ENCODE measurements at places on chromosomes 3 and 15.

DNA sequence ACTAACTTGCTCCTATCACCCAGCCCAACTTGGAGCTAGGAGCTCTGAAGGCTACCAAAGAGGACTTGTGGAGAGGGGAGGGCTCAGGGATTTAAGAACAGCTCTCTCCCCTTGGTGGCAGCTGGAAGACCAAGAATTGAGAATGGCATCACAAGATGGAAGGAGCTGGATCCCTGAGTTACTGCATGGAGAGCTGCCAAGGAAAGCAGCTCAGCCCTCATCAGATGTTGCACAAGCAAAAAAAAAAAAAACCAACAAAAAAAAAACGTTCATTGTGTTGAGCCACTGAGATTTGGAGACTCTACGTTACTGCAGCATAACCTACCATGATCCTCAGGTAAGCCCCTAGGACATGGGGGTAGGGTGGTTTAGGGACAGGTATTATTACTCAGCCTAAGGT lies 41.0 kb downstream of the ITGB5 start:
- peak; percentile 87 for DNase-seq

DNA sequence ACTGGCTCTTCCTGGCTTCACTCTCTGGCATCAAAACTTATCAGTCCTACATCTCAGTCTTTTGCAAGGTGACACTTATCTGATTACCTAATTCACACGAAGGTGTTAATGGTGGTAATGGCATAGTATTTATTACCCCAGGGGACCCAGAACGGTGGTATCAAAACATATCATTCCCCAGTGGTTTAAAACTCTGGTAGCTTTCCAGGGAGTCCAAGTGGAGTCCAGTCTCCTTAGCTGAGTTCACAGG lies 41.3 kb downstream of the SMAD3 start:
- DNase-seq = no peak

DNA sequence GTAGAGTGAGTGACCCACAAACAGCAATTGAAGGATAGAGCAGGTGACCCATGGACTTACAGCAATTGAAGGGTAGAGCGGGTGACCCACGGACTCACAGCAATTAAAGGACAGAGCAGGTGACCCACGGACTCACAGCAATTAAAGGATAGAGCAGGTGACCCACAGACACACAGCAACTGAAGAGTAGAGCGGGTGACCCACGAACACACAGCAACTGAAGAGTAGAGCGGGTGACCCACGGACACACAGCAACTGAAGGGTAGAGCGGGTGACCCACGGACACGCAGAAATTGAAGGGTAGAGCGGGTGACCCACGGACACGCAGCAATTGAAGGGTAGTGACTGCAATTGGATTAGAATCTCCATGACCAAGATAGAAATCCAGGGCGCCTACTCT lies 9.8 kb upstream of the TNK2 start:
- DNase-seq = no peak

- DNase-seq = peak; percentile 19
Measured at GRCh38 chr3:129345971-129346370, 67.3 kb downstream of the HMCES start.

- DNase-seq = peak; percentile 80
Measured at GRCh38 chr15:98807262-98807661, 158.9 kb downstream of the IGF1R start.

GRCh38 chr3:127079211-127079610 lies 96.3 kb downstream of the PLXNA1 start:
- no peak for DNase-seq

DNA sequence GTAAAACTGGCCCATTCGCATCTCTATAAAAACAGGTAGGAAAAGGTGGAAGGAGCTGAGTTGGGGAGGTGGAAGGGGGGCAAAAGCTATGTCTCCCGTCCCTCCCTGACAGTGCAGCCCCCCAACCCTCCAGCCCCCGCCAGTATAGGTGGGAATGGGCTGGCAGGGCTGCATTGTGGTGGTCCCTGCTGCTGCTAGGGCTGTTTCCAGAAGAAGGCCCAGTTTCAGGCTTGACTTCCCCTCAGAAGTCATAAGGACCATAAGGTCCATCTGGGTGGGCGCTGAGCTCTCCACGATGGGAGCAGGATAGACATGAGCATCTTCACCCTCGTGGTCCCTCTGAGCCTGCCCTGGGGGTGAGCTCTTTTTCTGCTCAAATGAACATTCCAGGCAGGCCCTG lies 44.2 kb downstream of the APBA2 start:
- no peak for DNase-seq

DNA sequence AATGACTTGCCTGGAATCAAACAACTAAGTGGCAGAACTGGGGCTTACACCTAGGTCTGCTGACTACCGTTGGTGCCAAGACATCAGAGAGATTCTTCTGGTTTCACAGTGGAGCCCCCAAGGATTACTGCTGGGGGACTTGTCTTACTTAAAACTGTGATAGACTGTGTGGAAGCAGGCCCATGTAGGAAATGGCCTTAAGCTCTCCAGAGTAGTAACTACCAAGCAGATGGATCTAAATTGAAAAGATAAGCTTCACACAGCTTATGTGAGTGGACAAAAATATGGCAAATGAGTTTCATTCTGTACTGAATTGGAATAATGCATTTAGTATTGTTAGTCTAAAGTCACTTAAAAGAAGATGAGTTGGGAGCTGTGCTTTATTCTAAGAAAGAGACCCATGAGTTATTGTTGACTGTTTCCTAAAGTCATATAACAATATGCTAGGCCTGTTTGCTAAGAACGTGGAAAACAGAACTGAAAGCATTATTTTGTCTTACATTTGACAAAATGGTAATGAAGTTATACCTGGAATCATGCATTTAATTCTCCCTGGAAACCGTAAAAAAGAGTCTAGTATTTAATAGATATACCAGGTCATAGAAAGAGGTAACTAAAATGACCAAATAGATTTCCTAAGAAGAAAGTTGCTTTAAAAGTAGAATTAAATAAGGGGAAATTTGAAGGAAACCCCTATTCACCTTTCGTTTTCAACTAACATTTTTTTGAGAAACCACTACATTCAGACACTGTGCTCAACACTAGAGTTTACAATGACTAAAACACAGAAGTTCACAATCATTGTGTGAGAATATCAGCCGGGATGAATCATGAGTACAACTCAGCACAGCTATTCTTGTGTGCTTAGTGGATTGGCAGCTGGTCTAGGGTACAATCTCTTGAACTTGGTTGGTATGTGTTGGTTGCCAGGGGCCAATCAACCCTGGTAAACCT lies 13.0 kb upstream of the MAPK6 start:
- DNase-seq = peak; percentile 27

DNA sequence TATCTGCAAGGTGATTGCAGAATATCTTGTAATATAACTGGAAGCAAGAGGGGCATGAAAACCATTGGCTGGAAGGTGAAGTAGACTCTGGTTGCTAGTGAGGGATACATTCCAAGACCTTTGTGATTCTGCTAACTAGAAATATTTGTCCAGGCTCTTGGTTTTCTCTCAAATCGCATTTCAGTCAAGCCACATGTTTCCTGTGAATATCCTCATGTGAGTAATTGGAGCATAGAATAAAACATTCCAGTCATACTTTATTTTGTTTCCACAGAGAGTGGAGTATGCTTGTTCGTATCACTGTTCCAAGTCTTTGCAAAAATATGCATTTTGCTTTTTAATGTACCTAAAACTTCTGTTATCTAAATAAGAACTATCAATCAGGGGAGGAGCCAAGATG lies 850.0 kb downstream of the EPHA3 start:
- DNase-seq = no peak

DNA sequence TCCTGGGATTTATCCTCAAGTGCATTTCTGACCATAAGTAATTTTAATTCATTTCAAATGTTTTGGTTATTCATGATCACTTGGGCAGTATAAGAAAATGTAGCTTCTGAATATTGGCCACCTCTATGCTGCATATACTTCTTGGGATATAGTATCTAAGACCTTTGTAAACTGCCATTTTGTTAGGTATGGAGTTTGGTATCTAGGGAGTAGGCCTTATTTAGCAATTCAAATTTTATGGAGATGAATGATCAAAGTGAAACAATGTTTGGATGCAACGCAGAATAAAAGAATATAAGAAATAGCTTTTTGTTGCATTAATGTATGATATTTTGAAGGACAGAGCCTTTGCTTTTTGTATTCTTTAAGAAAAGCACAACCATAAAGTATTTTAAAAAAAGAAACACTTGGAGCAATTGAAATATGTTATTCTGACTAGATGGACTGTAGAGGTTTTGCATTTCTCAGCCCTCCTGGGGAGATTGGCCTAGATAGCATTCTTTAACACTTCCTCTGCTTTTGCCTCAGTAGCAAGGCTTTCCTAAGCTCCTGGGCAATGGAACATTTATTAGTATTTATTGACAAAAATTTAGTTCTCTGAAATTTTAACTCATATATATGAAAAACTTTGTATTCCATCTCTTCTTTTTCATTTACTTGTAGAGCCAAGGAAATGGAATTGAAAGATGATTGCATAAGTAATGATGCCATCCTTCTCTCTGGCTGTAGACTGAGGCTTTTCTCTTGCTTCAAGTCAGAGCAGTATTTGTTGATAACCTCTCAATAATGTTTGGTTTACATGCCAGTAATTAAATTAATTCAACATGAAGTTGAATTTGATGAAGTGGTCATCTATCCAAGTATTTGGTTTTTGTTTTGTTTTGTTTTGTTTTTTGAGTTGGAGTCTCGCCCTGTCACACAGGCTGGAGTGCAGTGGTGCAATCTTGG lies 61.8 kb upstream of the UTS2B start:
- DNase-seq = no peak

DNA sequence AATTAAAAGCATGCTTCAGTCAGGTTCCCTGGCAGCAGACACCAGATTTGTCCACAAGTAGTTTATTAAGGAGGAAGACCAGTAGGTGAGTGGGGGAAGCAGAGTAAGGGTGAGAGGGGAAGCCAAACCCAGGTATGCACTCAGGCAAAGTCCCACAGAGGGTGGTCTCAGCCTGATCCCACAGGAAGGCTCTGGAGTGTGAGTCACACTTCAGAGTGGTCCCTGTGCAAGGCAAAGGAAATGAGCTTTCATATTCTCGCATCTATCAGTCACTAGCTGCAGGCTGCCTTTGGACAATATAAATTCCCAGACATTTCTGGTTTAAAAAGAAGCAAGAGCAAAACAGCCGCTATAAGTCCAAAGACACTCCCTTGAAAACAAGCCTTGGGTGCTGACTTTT lies 78.5 kb downstream of the TRANK1 start:
- peak; percentile 59 for DNase-seq

- DNase-seq = no peak
Measured at GRCh38 chr15:77010312-77010686, 15.4 kb downstream of the PSTPIP1 start.

Measured in fibroblast of lung (primary cell).